ENCODE measurements at places on chromosomes 6 and 20.

DNA sequence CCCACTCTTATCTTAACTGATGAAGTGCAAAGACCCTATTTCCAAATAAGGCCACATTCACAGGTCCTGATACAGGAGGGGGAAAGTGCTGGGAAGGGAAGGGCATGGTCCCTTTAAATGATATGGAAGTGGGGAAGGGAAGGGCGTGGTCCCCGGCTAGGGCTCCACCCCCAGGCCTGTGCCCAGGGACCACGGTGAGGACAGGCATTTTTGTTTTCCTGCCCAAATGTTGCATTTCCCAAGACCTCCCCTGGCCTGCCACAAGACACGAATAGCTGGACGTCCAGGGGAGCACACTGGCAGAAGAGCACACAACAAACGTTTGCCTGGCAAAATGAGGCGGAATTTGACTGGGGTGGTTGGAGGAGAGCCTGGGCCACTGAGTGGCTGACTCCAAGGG is 16.1 kb upstream of the HFE start:
- no peak for DNase-seq

DNA sequence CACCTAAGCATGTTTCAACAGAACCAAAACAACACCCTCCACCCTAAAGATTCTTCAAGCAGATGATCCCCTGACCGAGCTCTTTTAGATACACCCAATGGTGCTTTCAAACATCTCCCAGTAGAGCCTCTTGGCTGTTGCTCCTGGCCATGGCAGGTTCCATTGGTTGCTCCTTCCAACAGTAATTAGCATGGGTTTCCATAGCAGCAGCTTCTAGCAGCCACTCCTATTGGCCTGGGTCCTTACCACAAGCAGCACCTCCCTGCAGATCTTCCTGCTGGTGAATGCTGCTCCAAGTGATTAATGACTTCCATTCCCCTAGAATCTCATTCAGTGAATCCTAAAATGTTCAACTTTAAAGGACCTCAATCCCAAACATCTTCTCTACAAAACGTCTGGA is 13.9 kb downstream of the CCN2 start:
- DNase-seq: peak; percentile 25

DNA sequence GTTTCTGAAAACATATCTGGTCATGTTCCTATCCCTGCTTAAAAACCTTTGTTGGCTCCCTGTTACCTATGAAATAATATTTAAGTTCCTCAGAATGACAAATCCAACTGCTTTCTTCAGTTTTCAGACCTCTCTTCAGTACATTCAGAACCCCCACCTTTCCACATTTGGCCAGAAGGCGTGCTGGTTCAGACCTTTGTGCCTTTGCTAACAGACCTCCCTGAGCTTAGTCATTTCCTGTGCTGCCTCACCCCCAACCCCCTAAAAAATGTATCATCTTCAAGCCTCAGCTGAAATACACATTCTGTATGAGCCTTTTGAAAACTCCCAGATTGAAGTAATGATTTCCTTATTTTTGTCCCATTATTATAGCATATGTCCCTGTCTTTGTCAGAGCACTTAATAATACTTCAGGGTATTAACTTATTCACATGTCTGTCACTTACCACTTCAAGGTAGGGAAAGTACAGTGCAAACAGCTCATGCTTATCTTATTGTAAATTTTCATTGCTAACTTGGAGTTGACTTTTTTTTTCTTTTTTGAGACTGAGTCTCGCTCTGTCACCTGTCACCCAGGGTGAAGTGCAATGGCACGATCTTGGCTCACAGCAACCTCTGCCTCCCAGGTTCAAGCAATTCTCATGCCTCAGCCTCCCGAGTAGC is 19.7 kb downstream of the FAM217A start:
- peak; percentile 93 for DNase-seq

- no peak for DNase-seq
These were observed 373.2 kb upstream of the MMS22L start for GRCh38 chr6:97656236-97656635.

DNA sequence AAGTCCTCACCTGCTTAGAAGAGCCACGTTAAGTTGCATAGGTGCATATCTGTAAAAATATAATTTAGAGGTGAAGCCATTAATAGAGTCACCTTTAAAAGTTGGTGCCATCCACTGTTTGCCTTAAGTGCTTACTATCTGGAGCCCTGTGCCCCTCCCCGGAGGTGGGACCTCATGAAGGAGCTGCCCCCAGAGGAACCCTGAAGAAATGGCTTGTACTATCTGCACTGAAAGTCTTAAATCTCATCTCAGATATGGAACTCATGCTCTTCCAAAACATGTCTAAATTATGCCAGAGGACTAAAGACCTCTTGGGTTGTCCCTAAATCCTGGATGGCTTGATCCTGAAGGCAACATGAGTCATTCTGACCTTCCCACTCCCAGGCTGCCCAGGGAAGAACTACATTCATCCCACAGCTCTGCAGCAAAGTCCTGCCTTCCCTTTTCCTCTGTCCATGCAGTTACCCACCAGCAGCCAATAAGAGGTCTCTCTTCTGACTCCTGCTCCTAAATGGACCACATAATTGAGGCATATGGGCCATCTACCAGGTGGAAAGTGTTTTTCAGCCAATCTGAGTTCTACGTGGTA is 85.3 kb downstream of the ASXL1 start:
- no peak for DNase-seq

DNA sequence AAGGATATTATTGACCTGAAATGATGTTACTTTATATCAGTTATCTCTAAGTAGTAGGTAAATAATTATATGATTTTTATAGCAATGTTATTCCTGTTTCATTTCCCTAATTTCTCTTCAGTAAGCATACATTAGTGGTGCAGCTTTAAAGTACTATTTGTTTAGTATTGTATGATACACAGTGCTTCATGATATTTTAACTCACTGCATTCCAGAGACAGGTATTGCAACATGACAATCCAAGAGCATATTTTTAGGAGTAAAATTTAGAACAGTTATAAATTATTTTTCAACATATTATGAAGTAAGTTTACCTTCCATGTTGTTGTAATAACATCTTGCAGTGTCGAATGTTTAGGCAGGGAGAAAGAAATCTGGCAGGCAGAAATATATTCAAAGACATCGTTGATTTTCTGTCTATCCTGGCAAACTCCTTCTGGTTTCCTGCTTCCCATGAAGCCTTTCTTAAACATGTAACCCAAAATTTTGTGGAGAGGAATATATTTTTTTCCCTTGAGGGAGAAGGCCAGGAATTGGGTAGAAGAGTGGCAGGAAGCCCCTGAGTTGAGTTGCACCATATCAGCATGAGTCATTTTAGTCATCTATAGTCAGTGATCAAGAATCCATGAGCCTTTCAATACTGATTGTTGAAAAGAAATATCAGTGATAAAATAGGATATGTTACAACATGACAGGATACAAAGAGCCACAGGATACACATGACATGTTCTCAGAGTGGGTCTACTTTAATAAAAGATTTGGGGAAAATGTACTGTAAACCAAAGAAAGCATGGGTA is 29.0 kb upstream of the PTCHD4 start:
- DNase-seq: no peak

DNA sequence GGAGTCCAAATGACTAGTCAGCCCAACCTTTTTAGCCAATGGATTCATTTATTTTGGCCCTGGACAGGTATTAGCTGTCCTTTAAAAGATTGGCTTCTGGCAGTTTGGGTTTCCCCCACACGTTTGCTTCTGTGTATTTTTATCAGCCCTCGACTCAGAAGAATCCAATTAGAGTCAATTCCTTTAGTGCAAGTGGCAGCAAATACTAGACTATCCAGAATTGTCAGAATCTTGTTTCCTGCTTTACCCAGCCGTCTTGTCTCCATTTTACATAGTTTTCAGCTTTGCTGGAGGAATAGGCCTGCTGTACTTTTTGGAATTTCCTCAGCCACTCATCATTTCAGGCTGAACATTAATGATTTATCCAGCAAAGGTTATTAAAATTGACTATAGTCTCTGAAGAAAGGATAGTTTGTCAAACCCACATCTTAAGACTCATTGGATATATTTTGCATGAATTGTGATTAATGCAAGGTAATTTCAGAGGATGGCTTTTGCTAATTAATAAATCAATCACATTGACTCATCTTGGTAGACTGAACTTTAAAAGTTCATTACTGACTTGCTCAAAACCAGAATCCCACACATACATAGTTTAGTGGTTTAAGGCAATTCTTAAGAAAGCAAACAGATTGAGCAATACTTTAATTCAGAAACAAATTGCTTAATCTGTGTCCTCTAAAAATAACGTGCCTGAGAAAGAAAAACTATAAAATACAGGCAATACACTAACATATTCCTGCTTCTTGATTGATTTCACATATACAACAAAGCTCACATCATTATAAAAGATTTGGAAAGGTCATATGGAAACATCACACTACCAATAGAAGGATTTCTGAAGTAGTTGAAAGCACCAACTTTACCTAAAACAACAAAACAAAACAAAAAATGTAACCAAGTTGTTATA is 62.9 kb upstream of the ZNF217 start:
- DNase-seq: peak; percentile 24

GRCh38 chr20:12733811-12734210 is 275.0 kb upstream of the SPTLC3 start:
- peak; percentile 8 for DNase-seq

- DNase-seq: no peak
These were observed 110.8 kb upstream of the MLN start for GRCh38 chr6:33914645-33915044.

DNA sequence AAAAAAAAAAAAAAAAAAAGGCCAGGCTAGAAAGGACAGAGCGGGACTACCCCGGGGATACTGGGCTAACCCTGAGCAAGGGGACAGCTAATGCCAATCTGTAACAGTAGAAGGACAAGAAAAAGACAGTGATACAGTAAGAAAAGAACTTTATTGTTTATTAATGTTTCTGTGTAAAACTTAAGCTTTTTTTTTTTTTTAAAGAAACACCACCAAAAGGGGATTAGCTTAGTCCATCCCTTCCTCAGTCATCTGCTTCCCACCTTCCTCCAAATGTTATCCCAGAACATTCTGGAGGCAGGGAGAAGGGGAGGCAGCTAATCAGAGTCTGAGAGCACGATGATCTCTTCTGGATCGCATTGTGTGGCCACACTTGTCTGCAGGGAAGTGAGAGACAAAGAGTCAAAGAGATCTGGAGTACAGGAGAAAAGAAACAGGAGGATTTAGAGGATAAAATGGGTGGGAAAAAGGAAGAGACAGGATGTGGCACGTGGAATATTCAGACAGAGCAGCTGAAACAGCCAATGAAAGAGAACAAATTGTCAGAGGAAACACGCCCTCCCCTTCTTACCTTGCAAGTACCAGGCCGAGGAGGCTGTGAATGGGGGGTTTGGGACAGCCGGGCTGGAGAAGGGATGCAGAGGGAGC is 1.0 kb upstream of the ZBTB22 start:
- DNase-seq: no peak

- no peak for DNase-seq
These were observed 131.6 kb downstream of the HFE start for GRCh38 chr6:26218824-26219223.

GRCh38 chr6:3786141-3786540 is 34.6 kb upstream of the PXDC1 start:
- no peak for DNase-seq

GRCh38 chr20:51131811-51132210 is 108.9 kb upstream of the KCNG1 start:
- no peak for DNase-seq

DNA sequence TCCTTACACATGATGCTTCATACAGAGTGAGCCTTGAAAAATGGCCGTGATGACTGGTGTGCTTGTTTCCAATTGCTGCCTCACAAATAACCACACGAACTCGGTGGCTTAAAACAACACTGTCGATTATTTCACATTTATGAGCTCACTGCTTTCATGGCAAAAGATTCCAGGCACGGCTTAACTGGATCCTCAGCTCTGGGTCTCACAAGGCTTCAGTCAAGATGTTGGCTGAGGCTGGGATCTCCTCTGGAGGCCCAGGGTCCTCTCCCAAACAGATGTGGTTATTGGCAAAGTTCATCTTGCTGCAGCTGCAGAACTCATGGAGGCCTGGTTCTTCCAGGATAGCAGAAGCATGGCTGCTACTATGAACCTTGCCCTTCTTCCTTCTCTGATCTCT is 144.6 kb downstream of the TFAP2C start:
- no peak for DNase-seq

- DNase-seq: no peak
These were observed 44.7 kb upstream of the GRM4 start for GRCh38 chr6:34190504-34191122.

DNA sequence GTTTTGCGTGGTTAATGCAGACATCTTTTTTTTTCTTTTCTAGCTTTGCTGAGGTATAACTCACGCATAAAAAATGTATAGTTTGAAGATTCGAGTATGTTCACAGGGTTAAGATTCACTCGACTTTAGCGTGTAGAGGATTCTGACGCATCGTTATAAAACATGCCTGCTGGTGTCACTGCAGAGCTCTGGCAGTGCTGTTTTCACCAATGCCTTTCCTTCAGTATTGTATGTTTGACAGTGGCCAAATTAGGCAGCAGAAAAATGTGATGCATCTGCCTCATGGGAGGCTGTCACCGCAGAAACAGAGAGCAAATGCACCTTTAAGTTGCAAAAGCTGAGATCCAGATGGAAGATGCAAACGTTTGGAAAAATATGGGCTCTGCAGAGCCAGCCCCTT is 18.0 kb upstream of the SIRPB2 start:
- DNase-seq: peak; percentile 19

DNA sequence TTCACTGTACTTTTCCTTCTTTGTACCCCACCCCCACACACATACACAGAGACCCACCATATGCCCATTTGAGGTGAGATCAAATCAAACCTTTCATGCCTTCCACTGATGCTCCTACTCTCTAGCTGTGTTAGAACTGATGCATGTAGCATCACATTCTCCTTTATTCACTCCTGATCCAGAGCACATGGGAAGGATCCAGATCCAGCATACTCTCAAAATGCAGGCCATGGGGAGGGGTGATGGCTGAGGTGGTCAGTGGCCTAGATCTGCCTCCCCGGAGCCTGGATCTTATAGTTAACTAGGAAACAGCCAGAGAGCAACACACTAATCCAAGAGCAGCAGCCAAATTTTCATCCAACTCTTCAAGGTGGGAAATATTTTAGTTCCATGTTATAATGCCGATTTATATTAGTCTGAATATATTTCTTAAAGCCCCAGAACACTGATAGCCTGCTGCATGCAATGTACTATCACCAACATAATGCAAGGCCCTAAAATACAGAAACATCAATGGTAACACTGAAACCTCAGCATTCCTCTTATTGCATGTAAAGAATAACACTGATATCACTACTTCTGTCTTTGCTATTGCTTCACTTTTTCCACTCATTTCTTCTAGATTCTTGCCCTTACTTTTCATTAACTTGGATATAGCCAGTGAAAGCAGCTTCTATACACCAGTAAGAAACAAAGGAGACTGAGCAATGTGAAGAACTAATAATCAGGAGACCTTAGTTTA is 126.8 kb upstream of the BEND6 start:
- no peak for DNase-seq

GRCh38 chr20:19735446-19735845 is 22.6 kb upstream of the RIN2 start:
- peak; percentile 90 for DNase-seq

DNA sequence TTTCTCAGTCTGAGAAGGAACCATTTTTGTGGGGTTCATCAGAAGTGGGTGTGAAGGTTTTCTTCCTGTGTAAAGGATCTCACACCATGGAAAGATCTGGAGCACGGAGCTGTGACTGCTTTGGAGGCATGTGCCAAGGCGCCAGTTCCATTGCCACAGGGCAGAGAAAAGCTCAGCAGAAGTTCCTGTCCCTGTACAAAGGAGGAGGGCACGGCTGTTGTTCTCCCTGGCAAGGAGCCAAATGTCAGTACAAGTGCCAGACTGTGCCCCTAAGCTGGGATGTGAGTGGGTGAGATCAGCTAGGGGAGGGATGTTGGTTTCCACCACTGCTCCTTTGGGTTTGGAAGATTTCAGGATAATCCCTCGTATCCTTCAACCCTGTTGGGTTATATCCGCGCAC is 117.3 kb downstream of the CRYBG1 start:
- no peak for DNase-seq

- DNase-seq: no peak
These were observed 36.3 kb upstream of the GATA5 start for GRCh38 chr20:62511915-62512610.
